ENCODE measurements at places on chromosomes 5 and 9. TPM values are rescaled to one million over a fixed set of nuclear protein-coding genes. Genes with fewer than 3 reads are reported as not detected.

NR6A1 gene
- total RNA-seq, result 0.26 TPM

UGT3A1 gene
- not detected for total RNA-seq

ANKDD1B gene
- total RNA-seq, result 0.32 TPM

PRELID2 gene
- total RNA-seq, result 1.2 TPM

TMEM252 gene
- total RNA-seq, result not detected

MOB3B gene
- total RNA-seq, result 2.5 TPM

SLC34A1 gene
- total RNA-seq, result 2.1 TPM

DAB2IP gene
- 0.08 TPM for total RNA-seq

DNA sequence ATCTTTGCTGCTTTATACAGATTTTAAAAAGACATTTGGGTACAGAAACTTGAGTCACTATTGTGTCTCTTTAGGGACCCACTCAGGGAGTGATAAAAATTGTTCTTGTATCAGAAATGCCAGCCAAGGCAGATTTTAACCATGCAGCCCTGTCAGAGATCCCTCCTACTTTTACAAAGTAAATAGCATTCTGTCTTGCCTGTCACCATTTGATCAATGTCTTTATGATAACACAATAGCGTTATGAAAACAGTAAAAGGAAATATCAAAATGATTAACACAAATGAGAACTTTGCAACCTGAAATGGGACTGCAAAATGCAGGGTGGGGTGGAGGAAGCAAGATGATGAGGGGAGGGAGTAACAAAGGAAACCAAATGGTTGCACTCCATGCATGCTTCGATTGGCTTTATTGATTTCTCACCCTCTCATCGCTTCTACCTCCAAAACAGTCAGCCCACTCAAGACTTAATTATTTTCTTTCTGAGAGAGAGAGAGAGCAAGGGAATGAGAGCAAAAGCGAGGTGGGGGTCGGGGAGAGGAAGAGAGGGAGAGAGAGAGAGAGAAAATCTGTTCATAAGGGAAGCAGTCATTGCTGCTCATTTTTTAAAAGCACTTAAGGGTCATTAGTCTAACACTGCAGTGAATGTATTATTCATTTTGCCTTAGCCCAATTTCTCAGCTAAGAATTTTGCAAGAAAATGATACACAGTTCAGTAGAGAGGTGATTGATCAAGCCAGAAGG, 576.5 kb downstream of the CSNK1G3 start:
- H3K4me1 ChIP-seq, result no peaks in the 10 kb centered on the region
- no peak overlapping the region for H3K27ac ChIP-seq
- H3K4me3 ChIP-seq, result no peak overlapping the region
- H3K36me3 ChIP-seq, result no peaks in the 10 kb centered on the region

GRCh38 chr9:84397151-84397728, 56.7 kb upstream of the SLC28A3 start:
- H3K27me3 ChIP-seq, result no peaks in the 10 kb centered on the region
- no peak overlapping the region for H3K27ac ChIP-seq
- DNase-seq, result peak; percentile 73
- no peaks in the 10 kb centered on the region for H3K36me3 ChIP-seq

GRCh38 chr5:35707659-35708058, 90.0 kb downstream of the SPEF2 start:
- H3K27ac ChIP-seq, result no peak overlapping the region
- DNase-seq, result no peak
- H3K4me1 ChIP-seq, result no peaks in the 10 kb centered on the region
- no peaks in the 10 kb centered on the region for H3K36me3 ChIP-seq
- H3K27me3 ChIP-seq, result no peaks in the 10 kb centered on the region

- no peaks in the 10 kb centered on the region for H3K27me3 ChIP-seq
- no peaks in the 10 kb centered on the region for H3K4me1 ChIP-seq
- no peak for DNase-seq
Observed at GRCh38 chr5:126280846-126281245, 142.4 kb upstream of the GRAMD2B start.

DNA sequence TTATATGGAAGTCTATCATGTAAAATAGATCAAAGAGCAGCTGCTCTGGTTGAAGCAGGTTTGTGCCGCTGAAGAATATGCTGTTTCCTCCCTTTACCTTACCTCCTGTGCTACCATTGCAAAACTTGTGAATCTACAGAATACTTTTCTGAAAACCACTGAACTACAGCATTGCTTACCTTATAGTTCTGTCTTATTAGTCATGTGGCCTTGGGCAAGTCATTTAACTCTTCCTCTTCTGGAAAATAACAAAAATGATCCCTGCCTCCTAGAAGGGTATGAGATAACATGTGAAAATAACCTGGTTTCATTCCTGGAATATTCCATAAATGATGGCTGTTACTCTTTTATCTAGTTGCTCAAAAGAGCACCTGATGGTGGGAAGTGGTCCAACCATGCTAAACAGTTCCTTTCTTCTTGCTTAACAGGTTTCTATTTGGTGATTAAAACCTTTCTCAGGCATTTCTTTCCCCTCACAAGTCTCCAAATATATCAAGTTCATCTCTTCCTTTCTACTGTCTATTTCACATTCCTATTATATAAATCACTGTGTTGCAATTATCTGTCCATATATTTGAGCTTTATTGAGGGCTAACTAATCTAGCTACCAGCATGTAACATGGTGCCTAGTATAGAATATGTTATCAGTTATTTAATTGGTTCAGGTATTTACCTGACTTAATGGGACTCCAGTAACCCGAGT, 15.0 kb downstream of the TRIM32 start:
- no peak overlapping the region for H3K27ac ChIP-seq
- H3K4me1 ChIP-seq, result peaks cover 15% of the 10 kb centered on the region
- H3K36me3 ChIP-seq, result peaks cover 56% of the 10 kb centered on the region
- DNase-seq, result no peak
- no peak overlapping the region for H3K4me3 ChIP-seq

DNA sequence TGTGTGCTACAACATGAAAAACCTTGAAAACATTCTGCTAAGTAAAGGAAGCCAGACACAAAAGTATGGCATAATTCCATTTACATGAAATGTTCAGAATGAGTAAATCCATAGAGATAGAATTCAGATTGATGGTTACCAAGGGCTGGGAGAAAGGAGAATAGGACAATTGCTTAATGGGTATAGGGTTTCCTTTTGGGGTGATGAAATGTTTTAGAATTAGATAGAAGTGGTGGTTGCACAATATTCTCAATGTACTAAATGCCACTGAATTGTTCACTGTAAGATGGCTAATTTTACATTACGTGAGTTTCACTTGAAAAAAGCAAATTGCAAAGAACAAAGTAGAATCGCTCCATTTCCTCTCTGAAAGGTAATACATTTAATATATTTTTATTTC, 43.0 kb upstream of the GAS1 start:
- H3K4me1 ChIP-seq, result no peaks in the 10 kb centered on the region
- H3K4me3 ChIP-seq, result no peak overlapping the region
- no peak overlapping the region for H3K27ac ChIP-seq
- no peak for DNase-seq

DNA sequence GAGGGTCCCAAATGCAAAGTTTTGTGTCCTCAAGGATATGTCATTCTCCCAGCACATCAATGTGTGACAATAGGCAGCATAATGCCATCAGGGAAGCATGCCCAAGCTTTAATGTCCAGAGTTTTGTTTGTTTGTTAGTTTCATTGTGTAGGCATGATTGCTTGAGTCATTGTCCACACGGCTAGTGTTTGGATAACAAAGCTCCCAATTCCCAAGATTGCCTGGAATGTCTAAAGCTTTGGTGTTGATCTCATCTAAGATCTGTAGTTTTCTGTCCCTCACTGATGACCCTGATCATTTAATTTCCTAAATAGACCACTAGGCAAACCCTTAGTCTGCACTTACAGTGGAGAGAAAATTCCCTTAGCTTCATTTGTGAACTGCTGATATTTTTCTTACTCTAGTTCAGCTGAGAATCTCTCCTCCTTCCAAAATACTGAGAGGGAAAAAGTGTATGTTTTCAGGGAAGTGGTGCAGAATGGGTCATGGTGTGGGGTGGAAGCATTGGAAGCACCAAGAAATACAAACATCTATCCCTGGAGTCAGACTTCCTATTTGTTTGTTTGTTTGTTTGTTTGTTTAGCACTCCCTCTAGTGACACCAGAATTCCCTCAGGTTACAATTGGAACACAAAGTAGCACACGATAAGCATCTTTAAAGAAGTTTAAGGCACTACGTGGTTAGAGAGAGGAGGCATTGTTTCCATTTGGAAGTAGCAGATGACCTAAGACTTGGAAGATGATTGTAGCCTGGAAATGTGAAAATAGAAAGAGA, 127.1 kb downstream of the PRDM6 start:
- H3K27ac ChIP-seq, result no peak overlapping the region
- no peak overlapping the region for H3K4me3 ChIP-seq
- H3K27me3 ChIP-seq, result no peaks in the 10 kb centered on the region
- no peaks in the 10 kb centered on the region for H3K4me1 ChIP-seq
- no peaks in the 10 kb centered on the region for H3K36me3 ChIP-seq
- no peak for DNase-seq

- H3K27me3 ChIP-seq, result peaks cover 12% of the 10 kb centered on the region
- no peak overlapping the region for H3K4me3 ChIP-seq
- no peaks in the 10 kb centered on the region for H3K4me1 ChIP-seq
Observed at GRCh38 chr5:39451276-39451941, 26.6 kb upstream of the DAB2 start.

- no peak overlapping the region for H3K27ac ChIP-seq
- no peak for DNase-seq
- no peaks in the 10 kb centered on the region for H3K36me3 ChIP-seq
- H3K27me3 ChIP-seq, result no peaks in the 10 kb centered on the region
- no peaks in the 10 kb centered on the region for H3K4me1 ChIP-seq
- H3K4me3 ChIP-seq, result no peak overlapping the region
Observed at GRCh38 chr9:85020791-85021190, 351.3 kb downstream of the NTRK2 start.

GRCh38 chr5:78553580-78554353, 94.8 kb downstream of the LHFPL2 start:
- H3K36me3 ChIP-seq, result no peaks in the 10 kb centered on the region
- DNase-seq, result no peak
- H3K27ac ChIP-seq, result no peak overlapping the region
- H3K4me1 ChIP-seq, result peaks cover 9% of the 10 kb centered on the region
- H3K4me3 ChIP-seq, result no peak overlapping the region
- peaks cover 21% of the 10 kb centered on the region for H3K27me3 ChIP-seq

- H3K27me3 ChIP-seq, result peaks cover 37% of the 10 kb centered on the region
- peaks cover 26% of the 10 kb centered on the region for H3K4me1 ChIP-seq
- peaks cover 8% of the 10 kb centered on the region for H3K36me3 ChIP-seq
- no peak overlapping the region for H3K27ac ChIP-seq
- no peak overlapping the region for H3K4me3 ChIP-seq
Observed at GRCh38 chr9:105414947-105415661, 32.7 kb upstream of the FSD1L start.

DNA sequence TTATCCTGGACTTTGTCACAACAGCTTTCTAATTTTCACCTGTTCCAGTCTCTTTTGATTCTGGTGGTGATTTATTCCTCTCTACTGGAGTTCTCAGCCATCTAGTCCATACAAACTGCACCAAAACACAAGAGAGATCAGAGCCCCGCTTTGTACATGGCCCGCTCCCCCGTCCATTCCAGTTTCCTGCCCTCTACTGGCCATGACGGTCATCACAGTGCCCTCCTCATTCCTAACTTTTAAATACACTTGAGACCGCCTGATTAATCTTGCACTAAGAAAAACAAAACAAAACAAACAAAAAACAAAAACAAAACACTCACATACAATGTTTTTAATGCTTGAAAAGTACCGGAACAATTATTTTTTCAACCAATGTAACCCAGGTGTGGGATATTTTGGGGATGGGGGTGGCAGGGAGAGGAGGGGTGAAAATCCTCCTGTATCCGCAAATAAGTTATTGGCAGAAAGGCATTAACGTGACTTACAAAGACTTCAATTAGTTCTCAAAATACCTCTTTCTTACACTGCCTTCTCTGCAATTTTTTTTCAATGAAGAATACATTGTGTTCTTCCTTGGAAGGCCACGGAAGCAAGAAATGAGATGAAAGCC, 84.8 kb upstream of the PAM start:
- H3K27me3 ChIP-seq, result peaks cover 4% of the 10 kb centered on the region
- H3K4me3 ChIP-seq, result no peak overlapping the region
- no peaks in the 10 kb centered on the region for H3K36me3 ChIP-seq
- no peak for DNase-seq
- H3K4me1 ChIP-seq, result no peaks in the 10 kb centered on the region

DNA sequence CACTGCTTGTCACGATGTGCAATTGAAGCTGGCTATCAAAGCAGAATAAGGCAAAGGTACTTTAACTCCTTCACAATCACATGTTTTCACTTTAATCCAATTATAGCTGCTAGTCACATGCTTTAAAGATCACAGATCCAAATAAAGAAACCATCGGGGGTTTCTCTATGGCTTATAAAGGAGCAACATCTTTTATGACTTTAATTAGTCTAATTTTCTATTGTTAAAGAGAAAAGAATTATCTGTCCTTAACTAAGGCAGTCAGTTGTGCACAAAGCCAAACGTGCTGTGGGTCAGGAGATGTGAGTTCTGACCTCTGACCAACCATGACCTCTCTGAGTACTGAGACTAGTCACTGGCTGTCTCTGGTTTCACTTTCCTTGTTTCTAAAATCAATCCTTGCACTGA, 561.1 kb downstream of the RAB3C start:
- no peaks in the 10 kb centered on the region for H3K27me3 ChIP-seq
- H3K4me3 ChIP-seq, result no peak overlapping the region
- H3K4me1 ChIP-seq, result peaks cover 27% of the 10 kb centered on the region
- H3K36me3 ChIP-seq, result no peaks in the 10 kb centered on the region

DNA sequence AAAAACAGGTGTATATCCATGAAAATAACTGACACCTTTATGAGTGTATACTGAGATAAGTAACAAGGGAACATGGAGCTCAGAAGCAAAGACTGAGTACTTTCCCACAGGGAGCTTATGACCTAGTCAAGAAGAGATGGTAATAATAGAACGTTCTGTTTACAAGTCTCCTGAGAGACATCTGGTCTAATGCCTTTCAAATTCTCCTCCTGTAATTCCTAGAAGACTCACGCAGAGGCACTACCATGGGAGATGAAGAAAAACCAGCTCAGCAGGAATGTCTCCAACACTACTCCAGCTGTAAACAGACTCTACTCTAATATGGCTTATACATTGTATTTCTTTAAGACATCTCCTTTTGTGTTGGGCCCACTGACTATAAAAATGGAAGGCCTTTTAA, 503.6 kb upstream of the TUSC1 start:
- H3K27me3 ChIP-seq, result no peaks in the 10 kb centered on the region
- H3K36me3 ChIP-seq, result no peaks in the 10 kb centered on the region
- H3K27ac ChIP-seq, result no peak overlapping the region
- no peak for DNase-seq
- H3K4me1 ChIP-seq, result no peaks in the 10 kb centered on the region

GRCh38 chr5:142484821-142485387, 160.1 kb upstream of the SPRY4 start:
- no peaks in the 10 kb centered on the region for H3K4me1 ChIP-seq
- H3K27me3 ChIP-seq, result peaks cover 11% of the 10 kb centered on the region
- DNase-seq, result no peak
- H3K4me3 ChIP-seq, result no peak overlapping the region

GRCh38 chr5:32790411-32790951, 79.4 kb downstream of the NPR3 start:
- H3K27me3 ChIP-seq, result no peaks in the 10 kb centered on the region
- no peak overlapping the region for H3K27ac ChIP-seq
- DNase-seq, result no peak
- H3K4me1 ChIP-seq, result no peaks in the 10 kb centered on the region
- H3K4me3 ChIP-seq, result no peak overlapping the region

Measured in activated CD8-positive, alpha-beta T cell treated with anti-CD3 and anti-CD28 coated beads, Interleukin-2, amount 10 ng/mL, durations not matched to agents 7 days and 5 days (primary cell).